Renal cortical epithelial cell (primary cell): ENCODE measurements at places on chromosomes 12 and 14.

- no peak for DNase-seq
Observed at GRCh38 chr12:21987755-21988154, 46.5 kb upstream of the ABCC9 start.

GRCh38 chr12:55700255-55701018 lies 7.3 kb downstream of the ITGA7 start:
- no peak for DNase-seq

DNA sequence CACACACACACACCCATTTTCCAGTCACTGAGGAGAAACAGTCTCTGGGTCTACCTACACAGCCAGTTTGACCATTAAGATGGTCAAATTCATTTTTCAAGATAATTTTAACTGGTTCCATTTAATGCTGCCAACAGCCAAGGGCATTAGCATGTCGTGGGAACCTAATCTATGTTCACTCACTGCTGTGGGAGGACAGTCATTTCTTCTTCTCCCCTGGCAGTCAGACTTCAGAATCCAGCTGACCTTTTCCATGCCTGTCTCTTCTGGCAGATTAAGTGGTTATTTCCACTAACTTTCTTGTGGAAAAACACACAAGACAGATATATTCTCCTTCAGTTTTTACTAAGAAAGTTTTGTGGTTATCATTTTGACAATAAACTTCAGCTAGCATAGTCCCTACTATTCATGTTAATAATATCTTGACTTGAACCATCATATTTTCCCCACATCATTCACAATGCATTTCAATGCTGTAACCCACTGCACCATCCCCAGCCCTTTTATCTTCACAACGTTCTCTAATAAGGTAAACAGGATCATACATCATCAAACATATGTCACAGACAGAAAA lies 82.2 kb downstream of the DAD1 start:
- DNase-seq: no peak

DNA sequence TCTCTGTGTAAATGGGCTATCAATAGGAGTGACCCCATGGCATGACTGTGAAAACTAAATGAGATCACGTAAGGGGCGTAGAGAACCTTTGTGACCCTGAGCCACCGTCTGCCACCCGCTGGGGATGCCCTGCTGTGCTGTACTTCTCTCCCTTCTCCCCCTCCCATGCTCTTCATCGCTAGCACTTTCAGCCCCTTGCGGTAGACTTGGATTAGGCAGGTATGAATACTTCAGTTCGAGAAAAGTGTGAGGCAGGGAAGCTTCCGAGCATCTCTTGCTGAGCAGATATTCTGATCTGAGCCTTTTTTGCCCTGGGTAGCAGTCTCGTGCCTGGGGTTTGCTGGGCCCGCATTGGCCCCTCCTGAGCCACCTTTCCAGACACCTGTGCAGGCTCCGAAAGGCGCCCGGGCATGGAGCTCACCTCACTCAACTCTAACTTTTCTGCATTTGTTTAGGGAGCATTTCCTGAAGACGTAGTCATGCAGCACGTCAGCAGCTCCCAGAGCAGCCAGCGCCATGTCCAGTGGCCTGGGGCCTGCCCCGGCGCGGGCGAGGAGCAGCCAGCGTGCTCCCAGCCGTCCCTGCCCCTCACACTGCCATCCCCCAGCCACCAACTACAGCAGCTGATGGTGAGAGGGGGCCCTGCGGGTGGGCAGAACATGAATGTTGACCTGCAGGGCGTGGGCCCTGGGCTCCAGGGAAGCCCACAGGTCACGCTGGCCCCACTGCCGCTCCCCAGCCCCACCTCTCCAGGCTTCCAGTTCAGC lies 40.4 kb downstream of the DDX51 start:
- DNase-seq: no peak

- peak; percentile 26 for DNase-seq
Observed at GRCh38 chr14:32939254-32940065, 781 bp downstream of the NPAS3 start.

- DNase-seq: peak; percentile 19
Observed at GRCh38 chr12:30630979-30631285, 64.7 kb downstream of the IPO8 start.

- peak; percentile 86 for DNase-seq
Observed at GRCh38 chr14:73943083-73943482, 6.8 kb downstream of the FAM161B start.

DNA sequence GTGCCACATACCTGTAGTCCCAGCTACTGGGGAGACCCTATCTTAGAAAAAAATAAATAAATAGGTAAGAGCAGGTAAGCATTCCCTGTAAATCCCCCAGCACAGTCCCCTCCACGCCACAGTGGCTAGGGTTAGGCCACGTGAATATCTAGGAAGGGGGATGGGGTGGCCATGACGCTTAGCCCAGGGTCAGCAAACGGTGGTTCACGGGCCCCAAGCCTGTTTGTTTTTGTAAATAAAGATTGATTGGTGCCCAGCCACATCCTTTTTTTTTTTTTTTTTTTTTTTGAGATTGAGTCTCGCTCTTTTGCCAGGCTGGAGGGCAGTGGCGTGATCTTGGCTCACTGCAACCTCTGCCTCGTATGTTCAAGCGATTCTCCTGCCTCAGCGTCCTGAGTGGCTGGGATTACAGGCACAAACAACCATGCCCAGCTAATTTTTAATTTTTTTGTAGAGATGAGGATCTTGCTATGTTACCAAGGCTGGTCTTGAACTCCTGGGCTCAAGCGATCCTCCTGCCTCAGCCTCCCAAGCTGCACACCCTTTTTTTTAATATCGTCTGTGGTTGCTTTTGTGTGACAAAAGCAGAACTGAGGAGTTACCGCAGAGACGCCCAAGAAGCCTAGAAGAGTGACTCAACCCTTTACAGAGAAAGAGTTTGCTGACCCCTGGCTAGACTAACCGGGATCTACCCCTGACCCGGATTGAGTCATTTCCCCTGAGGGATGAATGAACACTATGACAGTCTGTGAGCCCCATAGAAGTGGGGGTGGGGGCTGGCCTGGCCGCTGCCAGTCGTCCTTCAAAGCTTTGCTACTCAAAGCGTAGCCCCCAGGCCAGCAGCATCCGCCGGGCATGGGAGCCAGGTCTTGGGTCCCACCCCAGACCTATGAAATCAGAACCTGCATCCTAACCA lies 113.7 kb upstream of the NCOR2 start:
- DNase-seq: peak; percentile 97

GRCh38 chr14:72715215-72715849 lies 178.6 kb downstream of the DPF3 start:
- peak; percentile 40 for DNase-seq

DNA sequence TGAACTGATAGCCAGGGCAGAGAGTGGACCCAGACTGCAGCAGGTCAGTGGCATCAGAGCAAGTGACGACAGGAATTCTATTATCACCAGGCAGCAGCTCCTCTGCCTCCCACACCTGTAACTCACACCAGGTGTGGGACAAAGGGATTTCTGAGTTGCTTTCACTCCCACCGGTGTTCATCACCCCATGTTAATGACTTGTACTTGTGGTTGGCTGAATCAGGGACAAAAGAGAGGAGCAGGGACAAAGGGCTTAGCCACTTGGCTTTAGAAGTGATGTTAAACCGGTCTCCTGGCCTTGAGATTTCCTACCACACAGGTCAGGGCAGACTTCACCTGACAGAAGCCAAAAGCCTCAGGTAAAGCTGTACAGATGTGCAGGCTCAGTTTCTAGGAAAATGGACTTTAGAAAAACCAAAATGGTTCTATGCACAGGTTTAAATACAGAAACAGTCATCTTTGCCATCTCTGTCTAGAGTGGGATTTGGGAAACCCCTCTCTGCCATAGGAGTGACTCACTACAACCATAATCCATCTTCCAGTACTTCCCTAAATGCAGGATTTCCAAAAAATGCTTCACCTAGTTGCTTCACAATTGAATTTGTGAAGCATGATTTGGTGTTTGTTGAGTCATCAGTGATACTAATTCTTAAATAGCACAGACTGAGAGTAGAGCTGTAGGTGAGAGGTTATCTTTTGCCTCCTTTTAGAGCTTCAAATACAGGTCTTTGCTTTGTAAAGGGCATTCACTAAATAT lies 158.5 kb downstream of the PRKCH start:
- DNase-seq: peak; percentile 78

GRCh38 chr14:84456946-84457345 lies 1073.0 kb upstream of the FLRT2 start:
- no peak for DNase-seq

DNA sequence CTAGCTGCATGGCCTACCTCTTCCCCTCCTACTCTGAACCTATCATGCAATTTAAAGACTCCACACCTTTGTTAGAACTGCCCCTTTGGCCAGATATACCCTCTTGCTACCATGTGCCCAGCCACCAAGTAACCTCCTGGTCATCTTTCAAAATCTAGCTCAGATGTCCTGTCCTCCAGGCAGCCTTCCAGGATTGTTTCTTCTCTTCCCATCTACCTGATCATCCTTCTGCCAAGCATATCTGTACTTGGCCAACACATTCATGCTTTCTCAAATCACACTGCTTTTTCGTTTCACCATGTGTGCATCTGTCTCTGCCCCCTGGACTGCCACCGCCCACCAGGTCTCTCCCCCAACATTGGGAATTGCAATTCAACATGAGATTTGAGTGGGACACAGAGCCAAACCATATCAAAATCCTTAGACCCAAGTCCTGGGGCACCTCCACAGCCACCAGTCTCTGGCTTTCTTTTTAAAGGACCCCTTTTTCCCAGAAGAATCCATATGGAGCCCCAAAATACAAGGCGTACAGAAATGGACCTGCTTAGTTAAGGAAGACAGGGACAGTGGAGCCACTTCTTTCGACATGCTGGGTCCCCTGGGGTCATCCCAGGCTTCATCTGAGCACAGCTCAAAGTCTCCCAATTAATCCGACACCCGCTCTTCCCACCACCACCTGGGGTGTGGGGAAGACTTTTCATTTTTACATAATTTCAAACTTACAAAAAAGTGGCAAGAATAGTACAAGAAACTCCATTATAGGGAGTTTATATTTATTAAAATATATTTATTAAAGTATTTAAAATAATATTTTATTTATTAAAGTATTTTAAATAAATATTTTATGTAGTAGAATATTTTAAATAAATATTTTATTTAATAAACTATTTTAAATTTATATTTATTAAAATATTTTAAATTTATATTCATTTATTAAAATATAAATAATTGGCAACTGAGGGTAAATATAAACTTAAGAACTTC lies 7.9 kb upstream of the CMKLR1 start:
- DNase-seq: no peak

- no peak for DNase-seq
Observed at GRCh38 chr12:58528271-58528670, 392.0 kb downstream of the LRIG3 start.

GRCh38 chr12:85461127-85461526 lies 181.1 kb downstream of the ALX1 start:
- DNase-seq: no peak

- DNase-seq: no peak
Observed at GRCh38 chr14:53228966-53229365, 75.8 kb upstream of the DDHD1 start.

DNA sequence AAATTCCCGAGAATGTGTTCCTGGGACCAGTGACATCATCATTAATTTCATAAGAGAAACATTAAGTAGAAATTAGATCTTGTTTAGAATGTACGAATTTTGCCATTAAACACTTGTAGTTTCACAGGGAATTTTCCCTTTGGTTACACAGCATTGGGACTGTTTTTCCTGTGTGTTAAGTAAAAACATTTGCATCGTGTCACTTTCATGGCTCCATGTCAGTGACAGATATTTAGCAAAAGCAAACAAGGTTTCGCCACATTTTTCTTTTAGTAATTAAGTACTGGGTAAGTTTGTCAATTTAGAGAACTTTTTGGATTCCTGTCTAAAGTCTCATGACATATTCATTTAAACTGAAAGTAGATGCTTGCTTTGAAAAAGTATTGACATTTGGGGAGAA lies 45.5 kb upstream of the OVCH1 start:
- DNase-seq: no peak

DNA sequence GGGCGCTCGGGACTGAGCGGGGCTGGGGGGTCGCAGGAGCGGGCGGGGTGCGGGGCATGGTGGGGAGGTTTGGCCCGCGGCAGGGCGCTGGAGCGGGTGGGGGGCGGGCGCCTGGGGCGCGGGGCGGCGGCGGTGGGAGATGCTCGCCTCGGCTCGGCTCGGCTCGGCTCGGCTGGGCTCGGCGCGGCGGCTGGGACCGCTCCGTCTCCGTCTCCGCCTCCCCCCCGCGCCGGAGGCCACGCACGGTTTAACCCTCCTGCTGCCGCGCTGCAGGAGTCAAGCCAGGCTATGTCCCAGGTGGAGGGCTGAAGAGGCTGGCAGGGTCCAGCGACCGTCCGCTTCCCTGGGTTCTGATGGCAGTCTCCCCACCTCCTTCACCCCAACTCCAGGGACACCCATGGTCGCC lies at the start of gene PIANP:
TSS of gene PIANP (minus strand) at position 170 of the 406 bp plus-strand sequence. CDS start 2,754 bp downstream, outside the sequence.
- DNase-seq: no peak

DNA sequence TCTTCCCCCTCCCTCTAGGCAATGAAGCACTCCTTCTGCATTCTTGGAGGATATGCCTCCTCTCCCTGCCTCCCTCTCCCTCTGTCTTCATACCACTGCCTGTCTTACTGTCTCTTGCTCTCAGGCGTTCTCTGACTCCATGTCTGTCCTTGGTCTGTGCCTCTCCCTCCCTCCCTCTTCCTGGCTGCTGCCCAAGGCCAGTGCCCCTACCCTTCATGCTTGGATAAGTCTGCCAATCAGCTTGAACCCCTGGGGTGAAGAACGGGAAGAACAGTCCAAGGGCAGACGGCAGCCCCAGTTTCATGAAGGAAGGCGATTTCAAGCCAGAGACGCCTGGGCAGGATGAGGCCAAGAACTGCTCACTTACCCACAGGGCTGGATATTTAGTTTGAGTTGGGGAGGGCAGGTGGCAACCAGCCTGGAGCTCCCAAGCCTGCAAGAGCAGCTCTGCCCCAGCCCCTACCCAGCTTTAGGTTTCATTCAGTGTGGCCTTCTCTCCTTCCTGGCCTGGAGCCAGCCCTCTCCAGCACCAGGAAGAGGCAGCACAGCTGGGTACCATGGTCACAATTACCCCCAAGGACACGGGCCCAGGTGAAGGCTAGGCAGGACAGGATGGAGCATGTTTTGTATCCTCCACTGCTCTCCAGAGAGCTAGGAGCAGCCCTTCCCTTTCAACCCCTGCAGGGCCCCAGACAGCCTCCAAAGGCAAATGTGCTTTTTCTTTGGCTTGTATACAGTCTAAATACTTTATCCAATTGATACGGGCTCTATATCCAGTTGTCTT lies 35.8 kb upstream of the LTBP2 start:
- DNase-seq: peak; percentile 34

DNA sequence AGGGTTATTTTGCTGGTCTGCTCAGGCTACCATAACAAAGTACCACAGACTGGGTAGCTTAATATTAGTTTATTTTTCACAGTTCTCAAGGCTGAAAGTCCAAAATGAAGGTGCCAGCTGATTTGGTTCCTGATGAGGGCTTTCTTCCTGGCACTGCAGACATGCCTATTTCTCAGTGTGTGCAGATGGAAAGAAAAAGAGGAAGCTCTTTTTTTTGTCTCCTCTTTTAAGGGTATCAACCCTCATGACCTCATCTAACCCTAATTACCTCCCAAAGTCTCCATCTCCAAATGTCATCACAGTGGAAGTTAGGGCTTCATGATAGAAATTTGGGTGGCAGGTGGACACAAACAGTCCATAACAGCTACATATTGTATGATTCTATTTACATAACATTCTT lies 25.0 kb upstream of the POLR3B start:
- DNase-seq: no peak
